ENCODE measurements at places on chromosomes 7 and 10.

DNA sequence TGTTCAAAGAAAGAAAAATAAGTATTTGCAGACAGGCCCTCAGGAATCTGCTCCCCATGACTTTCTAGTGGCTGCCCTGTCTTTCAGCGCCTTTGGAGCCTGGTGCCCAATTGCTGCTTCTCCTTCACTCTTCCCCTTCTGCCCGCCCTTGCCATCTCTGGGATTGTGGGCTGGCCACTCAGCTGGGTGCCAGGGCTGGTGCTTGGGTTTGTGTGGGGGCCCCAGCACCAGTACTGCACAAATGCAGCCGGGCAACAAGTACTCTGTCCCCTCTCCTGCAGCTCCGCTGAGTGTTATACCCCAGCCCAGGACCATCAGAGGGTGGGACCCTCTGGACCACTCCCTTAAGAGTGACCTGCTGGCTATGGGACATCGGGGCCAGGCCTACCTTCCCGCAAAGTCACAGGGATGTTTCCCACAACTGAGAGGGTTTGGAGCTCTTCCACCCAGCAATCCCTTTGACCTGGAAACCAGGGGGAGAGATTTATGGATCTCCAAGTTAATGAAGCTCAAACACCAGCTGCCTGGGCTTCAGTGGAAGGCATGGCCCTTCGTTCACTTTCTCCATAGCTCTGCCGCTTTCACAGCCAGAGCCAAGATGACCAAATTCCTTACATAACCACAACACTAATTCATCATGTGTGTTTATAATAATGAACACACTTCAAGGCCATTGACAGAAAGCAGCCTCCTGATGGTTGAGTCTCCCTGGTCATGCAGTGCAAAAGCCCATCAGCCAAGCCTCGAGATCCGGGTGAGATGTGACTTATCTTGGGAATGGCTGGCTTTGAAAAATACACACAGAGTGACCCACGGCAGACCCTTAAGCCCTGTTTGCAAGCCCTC, 313.9 kb upstream of the ZNF32 start:
- no peak for DNase-seq

DNA sequence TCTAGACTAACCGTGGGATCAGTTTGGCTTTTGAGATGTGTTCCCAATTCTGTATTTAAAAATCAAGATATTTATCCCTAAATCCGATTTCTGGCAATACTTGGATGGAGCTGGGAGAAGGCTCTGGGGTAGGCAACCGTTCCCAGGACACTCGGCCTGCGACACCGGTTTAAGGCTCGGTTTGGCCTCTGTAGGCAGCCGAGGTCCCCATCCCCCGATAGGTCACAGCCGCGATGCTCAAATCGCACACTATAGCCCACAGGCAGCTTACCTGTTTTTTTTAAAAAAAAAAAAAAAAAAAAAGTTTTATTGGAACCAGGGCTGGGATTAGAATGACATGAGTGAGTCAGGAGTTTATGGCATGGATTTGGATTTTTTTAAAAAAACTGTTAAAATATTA, 729 bp upstream of the TAF3 start:
- no peak for DNase-seq

GRCh38 chr10:12750526-12751201, 250.8 kb downstream of the CCDC3 start:
- no peak for DNase-seq

GRCh38 chr10:44828508-44829142, 82.5 kb upstream of the TMEM72 start:
- no peak for DNase-seq

- no peak for DNase-seq
Measured at GRCh38 chr7:17907014-17907413, 33.3 kb downstream of the SNX13 start.

DNA sequence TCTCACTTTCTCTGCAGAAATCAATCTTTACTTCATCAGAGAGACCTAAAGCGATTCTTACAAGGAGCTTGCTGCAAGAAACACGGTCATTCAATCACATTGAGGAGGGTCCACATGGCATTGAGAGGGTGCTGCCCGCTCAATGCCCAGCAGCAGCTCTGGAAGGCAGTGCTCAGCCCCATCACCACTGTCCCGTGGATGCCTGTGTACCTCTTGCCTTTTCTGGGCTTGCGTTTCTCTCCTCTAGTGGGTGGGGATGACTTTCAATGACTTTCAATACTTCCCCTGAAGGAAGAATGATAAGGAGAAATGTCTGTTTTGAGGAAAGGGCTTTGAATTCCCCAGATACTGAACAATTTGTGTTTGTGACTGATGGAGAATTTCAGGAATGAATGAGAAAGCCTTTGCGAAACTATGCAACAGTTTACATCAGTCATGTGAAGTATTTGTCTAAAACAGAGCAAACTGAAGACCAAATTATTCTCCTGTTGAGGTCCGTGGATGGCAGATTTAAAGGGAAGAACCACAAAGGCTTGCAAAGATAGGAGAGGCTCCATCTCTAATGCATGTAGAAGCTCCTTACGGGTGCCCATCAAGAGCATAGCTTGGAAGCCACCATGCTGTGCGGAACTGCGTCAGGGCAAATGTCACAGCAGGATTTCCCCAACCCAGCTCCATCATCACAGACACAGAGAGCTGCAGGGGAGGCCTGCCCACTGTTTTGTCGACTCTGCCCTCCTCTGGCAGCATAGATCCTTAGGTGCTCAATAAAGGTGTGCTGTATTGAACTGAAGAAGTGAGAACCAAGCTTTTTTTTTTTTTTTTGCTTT, 6.6 kb upstream of the ZNF22 start:
- no peak for DNase-seq

- no peak for DNase-seq
Measured at GRCh38 chr10:82266438-82266837, 391.4 kb downstream of the NRG3 start.

DNA sequence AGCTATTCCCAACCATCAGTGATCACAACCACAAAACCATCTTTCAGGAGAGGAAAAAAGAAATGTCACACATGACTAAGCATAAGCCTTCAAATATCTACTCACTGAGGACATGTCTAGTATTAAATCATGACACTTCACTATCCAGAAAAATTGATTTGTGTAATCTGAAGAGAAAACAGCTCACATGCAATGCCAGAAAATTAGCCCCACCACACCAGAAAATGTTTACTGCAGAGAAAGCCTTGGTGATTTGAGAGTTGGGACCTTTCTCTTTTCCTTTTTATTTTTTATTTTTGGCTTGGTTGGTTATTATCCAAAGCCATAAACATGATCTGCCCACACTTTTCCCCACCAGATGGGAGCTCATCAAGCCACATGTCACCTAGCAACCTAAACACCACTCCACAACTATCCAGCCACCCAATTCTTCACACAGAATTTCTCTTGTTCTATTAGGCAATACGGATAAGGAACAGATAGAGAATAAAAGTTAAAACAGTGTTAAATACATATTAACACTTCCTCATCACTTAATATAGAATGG, 3.1 kb downstream of the PARD3 start:
- no peak for DNase-seq

DNA sequence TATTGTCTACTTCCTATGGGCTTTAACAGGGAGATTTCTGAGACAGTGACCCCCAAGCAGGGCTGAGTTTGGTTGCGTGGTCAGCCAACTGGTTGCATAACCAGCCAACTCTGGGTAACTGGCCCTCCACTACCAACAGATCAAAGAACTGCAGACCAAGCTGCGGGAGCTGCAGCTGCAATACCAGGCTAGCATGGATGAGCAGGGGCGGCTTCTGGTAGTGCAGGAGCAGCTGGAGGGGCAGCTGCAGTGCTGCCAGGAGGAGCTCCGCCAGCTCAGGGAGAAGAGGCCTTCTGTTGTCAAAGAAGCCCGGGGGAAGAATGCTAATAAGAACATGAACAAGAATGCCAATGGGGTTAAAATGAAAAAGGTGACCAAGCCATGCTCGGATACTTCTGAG, 15.7 kb upstream of the FLNC start:
- no peak for DNase-seq

- no peak for DNase-seq
Measured at GRCh38 chr10:28253169-28253785, 49.6 kb downstream of the MPP7 start.

DNA sequence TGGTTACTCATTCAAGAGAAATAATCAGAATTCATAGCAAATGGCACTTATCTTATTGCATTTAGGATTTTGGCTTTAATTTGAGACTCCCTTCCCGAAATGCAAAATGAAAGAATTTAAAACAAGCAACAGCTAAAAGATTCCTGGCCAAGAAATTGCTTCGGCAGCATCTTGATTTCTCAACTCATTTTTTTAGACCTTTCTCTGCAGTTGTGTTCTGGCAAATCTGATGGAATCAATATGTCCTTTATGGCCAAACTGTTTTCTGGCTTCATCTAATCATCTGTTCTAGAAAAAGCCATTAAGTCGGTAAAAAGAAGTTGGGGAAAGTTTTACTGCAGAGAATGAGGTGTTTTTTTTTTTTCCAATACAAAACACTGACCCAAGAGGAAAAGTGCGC, 172.1 kb downstream of the SLC16A9 start:
- DNase-seq: no peak

GRCh38 chr7:143171697-143172096, 11.5 kb upstream of the TAS2R39 start:
- no peak for DNase-seq

GRCh38 chr7:36929791-36930190, 205.5 kb upstream of the AOAH start:
- no peak for DNase-seq

DNA sequence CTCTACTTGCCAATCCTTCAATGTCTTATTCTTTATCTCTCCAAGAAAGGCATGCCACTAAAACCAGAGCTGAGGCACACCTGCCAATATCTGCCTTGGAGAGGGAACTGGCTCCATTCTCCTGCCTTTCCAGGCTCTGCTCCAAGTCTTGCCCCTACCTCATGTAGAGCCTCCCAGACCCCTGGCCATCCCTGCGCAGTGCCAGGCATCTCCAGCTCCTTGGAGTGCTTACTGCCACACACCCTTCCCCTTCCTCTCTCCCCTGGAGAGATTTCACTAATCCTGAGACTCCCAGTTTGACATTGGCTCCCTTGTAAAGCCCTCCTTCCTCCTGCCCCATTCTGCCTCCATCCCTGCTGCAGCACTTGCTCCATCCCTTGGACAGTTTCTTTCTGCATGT, 255.2 kb upstream of the ZMIZ1 start:
- DNase-seq: no peak

DNA sequence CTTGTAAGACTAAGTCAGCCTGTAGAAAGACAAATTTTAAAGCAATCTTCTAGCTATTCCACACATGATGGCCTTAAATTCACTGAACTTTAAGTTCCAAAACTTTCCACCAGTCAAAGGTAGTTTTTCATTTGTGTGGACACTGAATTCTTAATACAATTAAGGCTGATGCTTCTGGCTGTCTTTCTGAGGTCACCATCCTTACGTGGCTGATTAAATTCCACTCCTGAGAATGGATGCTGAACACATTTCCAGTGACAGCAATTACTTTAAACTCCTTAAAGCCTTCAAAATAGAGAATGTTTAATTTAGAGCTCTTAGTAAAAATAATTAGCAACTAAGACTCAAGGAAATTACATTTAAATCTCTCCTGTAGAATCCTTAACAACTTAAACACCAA, 142.6 kb upstream of the COL1A2 start:
- DNase-seq: no peak

DNA sequence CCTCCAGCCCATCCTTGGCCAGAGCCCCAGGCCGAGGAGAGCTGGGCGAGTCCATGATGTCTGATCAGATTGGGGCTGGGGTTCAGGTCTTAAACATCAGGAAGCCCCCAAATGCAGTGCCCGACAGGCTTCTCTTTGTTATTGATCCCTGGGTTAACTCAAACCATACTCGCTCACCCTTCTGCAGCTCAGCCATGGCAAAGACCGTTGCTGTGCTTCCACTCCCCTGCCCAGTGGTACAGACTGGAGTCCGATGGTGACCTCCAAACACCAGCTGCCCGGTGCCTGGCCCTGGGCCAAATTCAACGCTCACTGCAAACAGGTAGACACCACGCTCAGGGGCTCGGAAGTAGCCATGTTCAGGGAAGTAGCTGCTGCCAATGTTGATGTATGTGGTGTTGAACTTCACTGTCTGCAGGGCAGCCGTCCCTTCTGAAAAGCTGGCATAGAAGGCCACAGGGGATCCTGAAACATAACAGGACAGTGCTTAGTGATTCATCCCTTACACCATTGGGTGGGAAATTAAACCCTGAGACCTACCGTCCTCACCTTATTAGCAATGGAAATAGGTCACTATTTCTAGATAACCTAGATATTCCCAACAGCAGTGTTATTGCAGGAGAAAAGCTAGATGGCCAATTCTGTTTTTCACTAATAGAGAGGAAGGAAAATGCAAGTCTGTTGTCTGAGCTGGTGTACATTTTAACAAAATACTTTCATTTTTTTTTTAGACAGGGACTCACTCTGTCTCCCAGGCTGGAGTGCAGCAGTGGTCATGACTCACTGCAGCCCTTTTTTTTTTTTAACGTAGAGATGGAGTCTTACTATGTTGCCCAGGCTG, 20.5 kb downstream of the MMRN2 start:
- no peak for DNase-seq

DNA sequence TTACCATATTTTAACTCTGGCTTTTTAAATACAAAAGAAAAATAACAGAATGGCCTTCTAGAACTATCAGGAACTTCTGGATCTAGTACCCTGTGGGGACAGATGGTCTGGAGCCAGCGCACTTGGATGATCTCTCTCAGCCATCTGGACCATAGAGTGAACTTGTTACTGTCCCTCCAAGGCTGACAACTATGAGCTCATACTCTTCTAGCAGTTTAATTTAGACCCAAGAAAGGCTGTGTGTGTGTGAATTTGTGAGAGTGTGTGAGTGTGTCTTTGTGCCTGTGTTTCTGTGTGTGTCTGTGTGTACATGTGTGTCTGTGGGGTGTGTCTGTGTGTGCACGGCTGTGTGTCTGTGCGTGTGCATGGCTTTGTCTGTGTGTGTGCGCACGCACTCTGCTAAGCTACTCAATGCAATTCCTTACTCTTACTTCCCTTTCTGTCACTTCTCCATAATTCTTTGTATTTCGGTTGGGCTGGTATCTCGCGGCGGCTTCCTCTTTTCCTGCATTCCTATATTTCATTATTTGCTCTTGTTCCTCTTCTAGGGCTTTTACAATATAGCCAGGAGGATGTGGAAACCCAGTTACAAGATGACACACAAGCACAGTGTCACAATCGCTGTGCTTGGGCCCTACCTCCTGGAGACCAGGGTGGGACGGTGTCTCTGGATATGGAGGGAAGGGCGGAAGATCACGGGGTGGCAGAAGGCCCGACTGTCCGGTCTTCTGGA, 51.9 kb downstream of the IKZF1 start:
- no peak for DNase-seq

GRCh38 chr10:1360558-1361164, 304.5 kb downstream of the WDR37 start:
- no peak for DNase-seq

- no peak for DNase-seq
Measured at GRCh38 chr7:37815671-37816371, 32.6 kb upstream of the NME8 start.
